ENCODE measurements at places on chromosomes 7 and 10.
A peak's percentile ranks its signal among the peaks of the same experiment; 100 is the strongest.

DNA sequence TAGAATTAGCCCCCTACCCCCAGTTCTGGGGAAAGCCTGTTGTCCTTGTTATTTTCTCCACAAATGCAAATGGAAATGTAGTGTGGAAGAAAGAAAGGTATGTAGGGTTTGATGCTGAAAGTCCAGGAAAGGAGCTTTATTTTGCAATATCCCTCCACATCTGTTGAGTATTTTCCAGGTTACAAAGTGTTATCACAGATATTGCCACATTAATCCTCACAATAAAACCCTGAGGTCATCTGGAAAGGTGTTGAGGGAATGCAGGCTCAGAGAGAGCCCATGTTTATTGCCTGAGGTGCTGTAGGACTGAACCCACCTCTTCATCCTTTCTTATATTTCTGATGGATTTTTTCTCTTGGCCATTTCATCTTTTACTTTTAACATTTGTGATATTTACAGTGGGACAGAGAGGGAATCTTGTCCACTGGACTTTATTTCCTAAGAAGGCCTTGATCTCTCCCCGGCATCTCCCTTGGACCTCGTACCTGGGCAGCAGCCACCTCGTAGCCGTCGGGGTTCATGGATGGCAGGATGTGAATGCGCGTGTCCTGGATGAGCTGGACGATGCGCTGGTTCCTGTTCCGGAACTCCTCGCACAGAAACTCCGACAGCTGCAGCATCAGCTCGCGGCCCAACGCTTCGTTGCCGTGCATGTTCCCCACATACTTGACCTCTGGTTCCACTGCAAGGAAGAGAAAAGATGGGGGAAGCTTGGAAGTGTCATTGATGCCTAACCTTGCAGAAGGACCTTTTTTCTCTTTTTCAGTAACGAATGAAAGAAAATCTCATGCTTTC, 6.0 kb downstream of the CPN1 start:
- no peak for DNase-seq

GRCh38 chr7:122092964-122093797, 50.9 kb downstream of the AASS start:
- peak; percentile 36 for DNase-seq

GRCh38 chr10:104447331-104447730, 93.7 kb downstream of the CFAP58 start:
- DNase-seq = no peak

DNA sequence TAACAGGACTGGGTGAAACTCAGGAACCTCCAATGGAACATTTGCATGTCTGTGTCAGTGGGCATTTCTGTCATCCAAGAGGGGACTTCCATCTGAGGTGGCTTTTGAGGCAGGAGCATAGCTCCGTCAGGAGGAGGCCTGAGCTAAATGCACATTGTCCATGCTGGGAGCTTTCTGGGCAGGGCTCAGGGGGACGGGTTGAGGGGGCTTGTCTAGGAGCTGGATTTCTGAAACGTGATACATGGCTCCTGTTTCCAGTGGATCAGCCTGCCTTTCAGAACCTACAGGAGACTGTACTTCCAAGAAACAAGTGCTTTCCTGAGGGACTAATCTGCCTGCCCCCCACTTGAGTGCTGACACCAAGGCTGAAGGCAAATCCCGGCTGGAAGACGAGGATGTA, 40.5 kb upstream of the GDF10 start:
- no peak for DNase-seq

DNA sequence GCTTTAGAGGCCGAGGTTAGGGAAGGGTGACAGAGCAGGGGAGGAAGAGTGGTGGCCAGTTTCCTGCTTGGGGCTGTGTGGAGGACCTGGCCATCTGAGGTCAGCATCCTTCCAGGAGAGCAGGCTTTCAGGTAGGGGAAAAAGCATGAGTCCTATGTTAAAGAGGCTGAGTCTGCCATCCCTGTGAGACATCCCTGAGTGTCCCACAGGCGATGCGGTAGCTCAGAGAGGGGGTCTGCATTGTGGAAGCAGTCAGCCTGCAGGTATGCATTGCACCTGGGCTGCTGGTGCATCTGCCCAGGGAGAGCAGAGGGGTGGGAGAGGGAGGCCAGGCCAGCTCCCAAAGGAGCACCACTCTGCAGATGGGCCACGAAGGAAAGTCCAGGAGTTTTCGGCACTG, 282.1 kb upstream of the ZNF32 start:
- DNase-seq = no peak

DNA sequence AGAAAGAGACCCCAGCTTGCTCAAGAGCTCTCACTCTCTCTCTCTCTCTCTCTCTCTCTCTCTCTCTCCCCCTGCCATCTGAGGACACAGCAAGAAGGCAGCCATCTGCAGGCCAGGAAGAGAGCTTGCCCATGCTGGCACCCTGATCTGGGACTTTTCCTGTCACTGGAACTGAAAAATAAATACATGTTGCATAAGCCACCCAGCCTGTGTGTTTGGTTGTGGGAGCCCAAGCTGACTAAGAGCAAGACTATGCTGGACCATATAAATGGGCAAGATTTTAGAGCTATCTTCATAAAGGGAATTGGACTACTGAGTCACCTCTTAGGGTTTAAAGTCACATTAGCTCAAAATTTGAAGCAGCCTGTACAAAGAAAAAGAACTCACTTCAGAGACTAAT, 98.6 kb downstream of the SLC16A9 start:
- DNase-seq = no peak

- no peak for DNase-seq
Observed at GRCh38 chr10:12180221-12180974, 15.3 kb downstream of the NUDT5 start.

- DNase-seq = no peak
Observed at GRCh38 chr7:143362131-143363015, at the start of gene FAM131B. Gene FAM131B, minus strand, starts transcription at chr7:143362713. Its CDS starts 110 bp downstream, at chr7:143362603.

DNA sequence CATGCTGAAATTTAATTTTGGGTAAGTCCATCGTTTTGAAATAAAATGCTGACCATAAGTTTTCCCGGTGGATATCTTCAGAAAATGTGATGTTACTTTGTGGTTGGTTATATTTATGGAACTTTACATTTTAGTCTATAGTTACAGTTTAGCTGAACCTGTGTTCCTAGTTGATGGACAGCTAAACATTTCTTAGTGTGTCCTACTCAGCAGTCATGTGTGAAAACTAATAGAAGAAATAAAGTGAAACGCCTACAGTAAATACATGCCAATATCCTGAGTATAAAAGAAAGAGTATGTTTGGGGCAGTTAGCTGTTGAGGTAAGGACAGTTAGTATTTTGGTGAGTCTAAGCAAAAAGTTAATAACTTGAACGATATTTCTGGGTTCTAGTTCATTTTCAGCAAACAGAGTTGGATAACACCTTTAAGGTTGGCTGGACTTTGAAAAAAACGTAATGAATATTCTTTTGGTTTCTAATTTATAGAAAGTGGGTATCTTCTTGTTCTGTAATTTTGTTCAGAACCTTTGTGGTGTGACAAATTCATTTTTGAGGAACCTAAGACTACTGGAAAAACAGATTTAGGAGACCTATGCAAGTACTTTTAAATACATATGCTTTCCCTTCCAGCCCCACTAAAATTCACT, 28.7 kb downstream of the LCOR start:
- DNase-seq = no peak

GRCh38 chr10:17782921-17783665, 26.1 kb upstream of the MRC1 start:
- no peak for DNase-seq

DNA sequence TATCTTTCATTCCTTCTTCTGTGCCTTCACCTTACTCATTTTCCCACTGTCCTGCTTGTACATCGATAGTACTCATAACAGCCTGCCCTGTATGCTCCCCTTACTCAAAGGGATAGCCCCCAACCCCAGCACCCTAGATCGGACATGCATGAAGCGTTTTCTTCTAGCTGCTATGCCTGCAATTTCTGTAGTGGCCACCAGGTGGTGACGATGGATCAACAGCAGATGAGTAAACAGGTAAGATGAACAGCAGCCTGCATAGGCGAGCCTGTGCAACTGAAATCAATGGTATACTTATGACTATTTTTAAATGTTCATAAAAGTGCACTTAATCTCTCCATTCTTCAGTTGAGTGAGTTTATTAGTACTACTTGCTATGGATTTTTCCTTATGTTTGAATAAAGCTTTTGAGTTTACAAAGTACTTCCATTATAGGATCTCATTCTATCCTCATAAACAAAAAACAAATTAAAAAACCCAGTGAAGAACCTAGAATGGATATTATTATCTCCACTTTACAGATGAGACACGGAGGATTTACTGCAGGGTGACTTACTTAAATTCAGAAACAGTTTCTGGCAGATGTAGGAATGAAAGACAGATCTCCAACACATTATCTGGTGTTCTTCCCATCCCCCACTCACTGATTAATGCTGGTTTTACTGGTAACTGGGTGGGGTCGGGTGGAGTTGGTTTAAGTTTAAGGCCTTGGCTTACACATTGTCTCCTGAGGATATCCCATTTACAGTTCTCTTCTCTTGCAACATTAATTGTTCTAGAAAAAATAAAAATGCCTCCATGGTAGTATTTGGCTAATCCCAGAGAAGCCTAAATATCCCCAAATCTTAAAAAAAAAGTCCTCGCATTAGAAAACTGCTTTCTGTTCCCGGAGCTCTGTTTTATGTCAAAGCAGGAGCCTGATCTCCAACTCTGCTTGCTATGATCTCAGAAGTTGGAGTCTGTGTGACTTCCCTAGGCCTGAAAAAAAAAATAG, 222.1 kb downstream of the GLI3 start:
- DNase-seq = no peak

- no peak for DNase-seq
Observed at GRCh38 chr7:66219805-66220204, 14.7 kb downstream of the TPST1 start.

GRCh38 chr7:41629711-41630111, 73.2 kb downstream of the INHBA start:
- DNase-seq = no peak

DNA sequence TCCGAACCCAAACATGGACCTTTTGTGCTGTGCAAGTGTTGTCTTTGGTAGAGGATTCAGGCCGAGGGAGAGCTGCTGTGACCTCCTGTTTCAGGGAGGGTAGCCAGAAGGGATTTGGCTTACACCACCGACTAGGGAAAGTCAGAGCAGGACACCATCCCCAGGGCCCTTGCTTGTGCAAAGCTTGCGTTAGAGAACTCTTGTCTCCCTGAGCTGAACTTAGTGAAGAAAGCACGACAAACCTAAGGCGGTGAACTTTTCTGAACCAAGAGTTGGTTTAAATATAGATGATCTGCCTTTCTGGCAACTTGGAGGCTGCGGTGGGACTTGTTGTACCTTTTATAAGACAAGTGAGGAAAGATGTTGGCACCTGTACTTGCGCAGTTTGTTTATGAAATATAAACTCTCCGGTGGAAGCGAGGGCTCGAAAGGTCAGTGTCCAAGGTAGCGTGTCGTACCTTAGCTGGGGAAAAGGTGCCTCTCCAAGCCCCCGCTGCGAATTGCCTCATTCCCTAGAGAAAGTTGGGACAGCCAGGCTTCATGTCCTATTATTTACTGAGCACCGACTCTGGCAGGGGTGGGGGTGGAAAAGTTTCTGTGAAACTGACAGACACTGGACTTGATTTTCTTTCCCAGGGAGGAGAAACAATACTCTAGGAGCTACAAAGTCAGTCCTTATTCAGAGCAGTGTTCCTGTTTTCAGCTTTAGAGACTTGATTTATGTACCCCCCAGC, 31.6 kb downstream of the WBP1L start:
- no peak for DNase-seq

- DNase-seq = no peak
Observed at GRCh38 chr7:47591655-47592572, 10.0 kb upstream of the TNS3 start.

DNA sequence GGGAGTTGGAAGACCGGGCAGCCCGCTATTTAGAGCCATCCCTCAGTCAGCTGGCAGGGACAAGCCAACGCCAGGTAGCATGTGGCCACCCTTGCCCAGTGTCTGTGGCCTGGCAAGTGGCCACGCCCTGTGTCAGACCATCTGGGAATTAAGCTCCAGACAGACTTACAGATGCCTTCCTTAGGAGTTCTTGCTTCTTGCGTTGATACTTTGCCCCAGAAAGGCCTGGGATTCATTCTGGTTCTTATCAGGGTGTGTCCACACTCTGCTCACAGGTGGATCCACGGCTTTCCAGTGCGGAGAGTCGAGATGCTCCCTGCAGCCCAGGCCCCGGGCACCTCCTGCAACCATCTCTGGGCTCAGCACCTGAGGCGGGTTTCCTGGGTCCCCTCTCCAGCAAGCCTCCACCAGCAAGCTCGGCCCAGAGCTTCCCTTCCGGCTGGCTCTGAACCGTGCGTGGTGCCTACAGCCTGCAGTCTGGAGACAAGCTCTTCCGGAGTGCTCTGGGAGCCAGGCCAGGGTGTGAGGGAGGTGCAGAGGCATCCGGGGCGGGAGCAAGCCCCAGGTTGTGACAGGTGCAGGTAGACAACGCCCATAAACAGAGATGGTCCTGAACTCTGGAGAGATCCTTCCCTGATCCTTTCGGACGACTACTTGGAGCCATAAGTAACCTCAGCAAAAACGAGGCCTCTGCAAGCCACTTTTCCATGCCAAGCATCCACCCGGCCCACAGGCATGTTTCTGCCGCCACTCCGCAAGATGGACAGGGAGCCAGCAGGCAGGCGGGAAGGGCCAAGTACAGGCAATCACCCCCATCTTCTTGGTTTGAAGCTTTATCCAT, 32.3 kb upstream of the PPIF start:
- DNase-seq = no peak

DNA sequence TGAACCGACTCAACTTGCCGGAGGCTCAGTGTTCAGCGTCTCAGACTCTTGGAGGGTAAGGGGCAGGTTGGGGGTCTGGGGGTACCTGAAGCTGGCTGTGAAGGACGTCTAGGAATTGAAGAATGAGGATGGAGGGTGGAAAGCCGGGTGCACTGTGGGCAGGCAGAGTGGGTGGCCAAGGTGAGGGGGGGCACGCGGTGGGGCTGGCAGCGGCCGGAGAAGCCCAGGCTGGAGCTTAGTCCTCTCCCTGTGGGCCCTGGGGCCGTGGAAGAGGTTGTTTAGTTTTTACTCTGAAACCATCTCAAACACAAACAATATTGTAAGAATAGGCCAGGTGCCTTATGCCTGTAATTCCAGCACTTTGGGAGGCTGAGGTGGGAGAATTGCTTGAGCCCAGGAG, 83.4 kb downstream of the UNCX start:
- no peak for DNase-seq

DNA sequence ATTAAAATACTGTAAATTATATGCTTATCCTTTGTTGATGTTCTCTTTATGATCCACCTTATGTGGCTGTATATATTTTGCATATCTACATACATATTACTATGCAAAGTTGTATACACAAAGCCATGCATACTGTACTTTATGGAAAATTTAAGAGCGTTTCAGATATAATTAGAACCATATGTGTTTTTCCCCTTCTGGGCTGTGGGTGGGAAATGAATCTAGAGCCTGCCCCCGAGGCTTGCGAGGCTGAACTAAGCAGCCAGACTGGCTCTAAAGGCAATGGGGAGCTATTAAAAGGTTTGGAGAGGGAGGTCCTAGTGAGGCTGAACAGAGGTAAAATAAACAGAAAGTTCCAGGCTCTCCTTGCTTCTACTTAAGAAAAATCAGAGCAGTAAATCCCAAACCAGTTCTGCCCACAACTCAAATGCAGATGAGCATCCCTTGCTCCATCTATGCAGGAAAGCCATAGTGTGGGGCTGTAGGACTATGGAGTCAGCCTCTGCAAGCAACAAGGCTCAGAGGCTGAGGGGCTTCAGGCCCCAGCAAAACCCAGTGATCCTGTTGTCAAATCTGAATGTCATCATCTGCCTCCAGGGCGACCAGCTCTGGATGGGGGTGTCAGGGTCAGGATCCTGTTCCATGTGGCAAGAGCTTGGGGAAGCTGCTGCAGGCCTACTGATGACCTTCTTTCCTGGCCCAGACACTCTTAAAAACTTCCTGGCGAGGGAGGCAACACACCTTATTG, 14.1 kb upstream of the DDIT4 start:
- DNase-seq = peak; percentile 91

All from brain pericyte (primary cell).